ENCODE measurements at places on chromosomes 2 and 18.
A peak's percentile ranks its signal among the peaks of the same experiment; 100 is the strongest.

DNA sequence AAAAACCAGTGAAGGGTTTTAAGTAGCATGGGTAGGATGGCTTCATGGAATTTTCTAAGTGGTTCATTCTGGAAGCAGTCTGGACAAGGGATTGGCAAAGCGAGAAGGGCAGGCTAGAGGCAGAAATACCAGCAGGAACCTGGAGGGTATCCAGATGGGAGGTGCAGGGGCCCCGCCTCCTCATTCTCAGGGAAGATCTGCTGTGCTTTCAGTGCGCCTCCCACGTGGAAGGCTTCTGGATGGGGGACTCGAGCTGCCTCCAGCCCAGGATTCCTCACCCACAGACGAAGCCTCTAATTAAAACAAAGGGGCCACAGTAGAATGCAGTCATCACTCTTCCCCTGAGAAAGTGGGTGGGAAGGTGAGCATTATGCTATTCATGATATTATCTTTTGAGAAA, 79.8 kb downstream of the VSNL1 start:
- no peak for DNase-seq

- DNase-seq: no peak
Measured at GRCh38 chr2:159798376-159798725, 343 bp upstream of the CD302 start.

DNA sequence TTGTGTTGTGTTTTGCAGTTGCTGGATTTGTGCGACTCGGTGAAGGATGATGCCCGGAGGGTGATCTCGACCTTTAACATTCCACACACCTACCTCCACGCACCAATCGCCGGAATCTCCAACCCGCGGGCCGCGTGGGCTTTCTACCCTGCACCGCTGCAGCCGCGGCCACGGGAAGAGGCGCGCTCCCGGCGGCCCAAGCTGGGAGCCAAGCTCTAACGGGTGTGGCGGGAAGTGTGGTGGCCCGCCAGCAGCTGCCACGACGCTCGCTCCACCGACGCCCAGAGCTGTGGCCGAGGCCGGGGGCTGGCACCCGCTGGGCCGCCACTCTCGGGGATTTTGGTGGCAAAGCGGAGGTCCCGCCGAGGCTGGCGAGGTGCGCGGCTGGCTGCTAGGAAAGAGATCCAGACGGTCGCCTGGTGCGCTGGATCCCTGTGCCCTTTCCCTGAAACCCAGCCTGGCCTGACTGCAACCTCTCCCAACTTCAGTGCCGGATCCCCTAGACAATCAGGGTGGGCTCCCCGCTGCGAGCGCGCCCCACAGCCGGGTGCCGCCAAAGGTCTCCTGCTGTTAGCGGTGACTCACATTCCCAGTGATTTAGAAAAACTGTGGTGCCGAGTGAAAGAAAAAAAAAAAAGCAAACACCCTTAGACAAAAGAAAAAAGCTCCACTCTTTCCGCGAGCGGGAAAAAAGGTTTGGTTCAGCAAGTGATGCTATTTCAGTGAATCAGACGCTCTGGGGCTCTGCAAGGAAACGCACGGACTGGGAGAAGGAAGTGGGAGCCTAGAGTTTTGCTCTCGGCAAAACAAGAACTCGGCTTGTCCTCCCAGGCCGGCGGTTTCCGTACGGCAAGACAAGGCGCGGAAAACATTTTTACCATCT, 2.9 kb upstream of the BCL2L11 start:
- no peak for DNase-seq

DNA sequence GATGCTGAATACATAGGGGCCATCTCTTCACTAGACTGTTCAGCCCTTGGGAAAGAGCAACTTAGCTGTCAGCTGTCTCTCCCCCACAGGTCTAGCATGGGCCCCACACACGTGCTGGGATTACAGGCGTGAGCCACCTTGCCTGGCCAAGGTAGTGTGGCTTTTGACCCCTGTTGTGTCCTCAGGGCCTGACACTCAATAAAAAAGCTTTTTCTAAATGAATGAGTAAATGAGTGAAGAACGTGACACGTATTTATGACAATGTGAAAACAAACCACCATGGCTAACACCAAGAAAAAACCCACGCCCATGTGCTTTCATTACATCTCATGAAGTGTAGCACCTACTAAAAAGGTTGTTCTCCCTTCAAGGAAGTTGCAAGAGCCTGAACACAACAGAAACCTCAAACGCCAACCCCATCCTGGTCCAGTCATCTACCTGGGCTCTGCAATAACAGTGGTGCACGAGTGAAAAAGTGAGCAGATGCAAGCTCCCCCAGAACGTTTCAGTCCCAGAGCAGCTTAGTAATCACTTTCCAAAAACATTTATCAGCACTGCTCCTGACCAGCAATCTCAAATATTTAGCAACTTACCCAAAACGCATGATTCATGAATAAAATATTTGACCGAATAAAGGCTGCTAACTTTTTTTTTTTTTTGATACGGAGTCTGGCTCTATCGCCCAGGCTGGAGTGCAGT, 3.4 kb downstream of the WDFY1 start:
- peak; percentile 69 for DNase-seq

DNA sequence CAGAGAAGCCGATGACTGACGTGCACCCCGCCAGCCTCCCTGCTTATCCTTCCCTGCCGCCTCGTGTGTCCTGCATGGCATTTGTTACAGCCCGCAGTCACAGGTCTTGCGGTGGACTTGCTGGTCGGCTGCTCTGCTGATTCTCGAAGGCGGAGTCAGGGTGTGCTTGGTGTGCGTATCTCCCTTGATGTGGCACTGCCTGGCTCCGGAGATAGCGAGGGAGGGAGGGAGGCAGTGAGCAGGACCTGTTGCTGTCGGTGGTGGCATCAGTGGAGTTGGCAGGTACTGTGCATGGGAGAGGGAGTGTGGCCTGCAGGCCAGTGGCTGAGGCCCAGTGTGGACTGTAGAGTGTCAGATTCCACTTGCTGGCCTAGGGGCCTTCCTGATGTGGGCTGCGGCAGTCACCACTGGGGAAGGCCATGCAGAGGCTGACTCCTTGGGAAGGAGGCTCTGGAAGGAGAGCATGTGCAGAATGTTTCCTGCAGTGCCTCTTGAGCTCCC, 198.9 kb downstream of the AGAP1 start:
- DNase-seq: no peak

DNA sequence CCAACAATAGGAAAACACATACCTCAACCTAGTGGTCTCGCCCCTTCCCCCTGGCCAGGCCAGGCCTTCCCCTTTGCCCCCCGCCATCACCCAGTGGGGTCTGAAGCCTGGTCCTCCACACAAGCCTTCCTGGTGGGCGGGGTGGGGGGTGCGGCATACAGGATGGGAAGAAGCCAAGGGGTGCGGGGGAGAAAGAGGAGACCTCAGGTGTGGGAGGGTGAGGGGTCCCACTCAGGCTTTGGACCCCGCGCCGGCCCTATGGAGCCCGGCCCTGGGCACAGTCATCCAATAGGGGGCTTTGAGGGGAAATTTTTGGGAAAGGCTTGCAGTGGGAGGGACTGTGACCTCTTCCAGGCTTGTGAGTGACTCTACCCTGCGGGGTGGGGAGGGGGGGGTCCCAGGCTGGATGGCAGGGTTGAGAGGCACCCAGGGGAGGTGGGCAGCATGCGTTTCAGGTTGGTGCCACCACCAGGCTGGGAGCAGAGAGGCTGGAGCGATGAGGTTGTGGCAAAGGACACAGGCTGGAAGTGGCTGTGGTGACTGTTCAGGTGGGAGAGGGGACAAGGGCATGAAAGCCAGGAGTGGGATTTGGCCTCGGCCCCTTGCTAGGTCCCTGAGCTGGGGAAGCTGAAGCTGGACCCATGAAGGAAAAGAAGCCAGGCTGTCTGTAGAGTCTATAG, 1.3 kb downstream of the SLC66A3 start:
- DNase-seq: no peak

GRCh38 chr2:240818293-240819125, 1.5 kb downstream of the KIF1A start:
- no peak for DNase-seq

- DNase-seq: no peak
Measured at GRCh38 chr2:126781206-126781605, 117.5 kb upstream of the TEX51 start.

GRCh38 chr2:219665926-219666325, 38.5 kb downstream of the SLC4A3 start:
- no peak for DNase-seq

GRCh38 chr2:109344270-109344805, 215.3 kb downstream of the SH3RF3 start:
- DNase-seq: no peak

DNA sequence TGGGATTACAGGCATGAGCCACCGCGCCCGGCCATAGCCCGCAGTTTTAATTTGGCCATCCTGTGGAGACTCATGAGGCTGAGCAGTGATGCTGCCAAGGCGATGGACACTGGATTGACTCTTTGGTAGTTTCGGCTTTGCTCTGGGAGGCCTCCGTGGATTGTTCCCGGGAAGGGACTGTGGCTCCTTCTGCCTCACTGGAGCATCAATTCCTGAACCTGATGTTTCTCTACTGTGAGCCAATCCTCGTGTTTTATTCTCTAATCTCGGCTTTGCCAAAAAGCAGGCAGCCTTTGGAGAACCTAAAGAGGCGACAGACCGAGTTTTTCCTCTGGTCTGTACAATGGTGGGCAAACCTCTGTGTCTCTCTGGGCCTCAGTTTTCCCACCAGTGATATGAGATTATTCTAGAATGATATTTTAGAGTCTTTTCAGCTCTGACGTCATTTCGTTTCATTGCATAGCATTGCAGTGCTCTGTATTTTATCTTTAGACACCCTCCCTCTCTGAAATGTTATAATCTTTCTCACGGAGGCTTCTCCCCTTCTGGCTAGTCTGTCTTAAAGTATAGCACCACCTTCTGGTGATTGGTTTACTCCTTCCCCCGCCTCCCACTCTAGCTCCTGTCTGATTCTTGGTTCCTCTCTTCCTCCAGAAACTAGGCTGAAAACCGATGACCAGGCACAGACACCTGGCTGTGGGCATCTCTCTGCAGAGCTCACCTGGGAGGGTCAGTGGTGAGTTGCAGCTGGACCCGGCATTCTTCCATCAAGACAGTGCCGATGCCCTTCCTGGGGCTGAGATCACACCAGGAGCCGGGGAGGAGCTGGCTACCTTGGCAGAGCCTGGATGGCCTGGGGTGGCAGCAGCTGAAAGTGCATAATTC, 341.3 kb downstream of the MYCN start:
- DNase-seq: no peak

GRCh38 chr2:177449159-177449558, 56.6 kb downstream of the AGPS start:
- DNase-seq: no peak

DNA sequence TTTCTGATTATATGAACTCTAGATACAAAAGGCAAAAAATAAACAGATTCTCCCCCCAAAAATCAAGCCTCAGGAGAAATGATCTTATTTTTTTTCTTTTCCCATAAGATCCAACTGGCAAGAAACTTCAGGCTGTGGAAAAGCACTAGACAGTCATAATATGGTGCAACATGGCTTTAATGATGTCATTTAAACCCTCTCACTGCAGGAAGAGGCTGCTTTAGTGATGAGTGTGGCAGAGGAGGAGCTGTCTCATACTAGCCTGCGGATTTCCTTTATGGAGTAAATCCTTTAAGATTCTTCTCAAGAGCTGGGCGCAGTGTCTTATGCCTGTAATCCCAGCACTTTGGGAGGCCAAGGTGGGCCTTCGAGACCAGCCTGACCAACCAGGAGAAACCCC, 83.3 kb upstream of the CD28 start:
- no peak for DNase-seq

- DNase-seq: no peak
Measured at GRCh38 chr2:75327334-75327733, 128.0 kb upstream of the TACR1 start.

DNA sequence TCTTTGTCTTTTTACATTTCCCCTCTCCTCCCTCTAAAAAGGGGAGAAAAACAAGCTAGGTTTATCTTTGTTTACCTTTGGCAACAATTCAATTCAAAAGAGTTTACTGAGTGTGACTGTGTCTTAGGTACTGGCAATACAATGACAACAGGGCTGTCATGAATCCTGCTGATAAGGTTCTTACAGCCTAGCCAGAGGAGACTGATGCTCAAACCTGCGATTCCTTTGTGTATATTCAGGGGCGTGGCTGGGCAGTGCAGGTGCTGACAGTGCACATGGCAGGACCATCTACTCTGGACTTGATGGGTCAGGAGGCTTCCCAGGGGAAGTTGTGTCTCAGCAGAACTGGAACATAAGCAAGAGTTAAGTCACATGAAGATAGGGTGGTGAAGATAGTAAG, 23.2 kb upstream of the TTN start:
- no peak for DNase-seq

- DNase-seq: no peak
Measured at GRCh38 chr2:237244976-237245646, 159.4 kb downstream of the COPS8 start.

DNA sequence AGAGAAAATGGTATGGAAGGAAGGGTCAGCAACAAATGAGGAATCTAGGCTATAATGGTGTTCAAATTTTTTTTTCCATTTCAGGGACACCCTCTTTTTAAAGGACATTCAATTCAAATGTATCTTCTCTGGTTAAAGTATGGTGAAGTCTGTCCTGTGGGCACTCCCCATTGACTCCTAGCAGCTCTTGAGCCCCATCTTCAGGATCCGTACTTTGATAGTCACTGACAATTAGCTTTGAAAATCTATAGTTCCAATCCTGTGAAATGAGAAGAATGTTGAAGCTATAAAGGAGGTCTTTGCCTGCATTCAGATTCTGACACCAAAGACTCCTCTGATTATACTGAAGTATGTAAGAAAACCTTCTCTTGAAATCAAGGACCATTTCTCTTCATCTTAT, 43.3 kb downstream of the KCNH7 start:
- no peak for DNase-seq

DNA sequence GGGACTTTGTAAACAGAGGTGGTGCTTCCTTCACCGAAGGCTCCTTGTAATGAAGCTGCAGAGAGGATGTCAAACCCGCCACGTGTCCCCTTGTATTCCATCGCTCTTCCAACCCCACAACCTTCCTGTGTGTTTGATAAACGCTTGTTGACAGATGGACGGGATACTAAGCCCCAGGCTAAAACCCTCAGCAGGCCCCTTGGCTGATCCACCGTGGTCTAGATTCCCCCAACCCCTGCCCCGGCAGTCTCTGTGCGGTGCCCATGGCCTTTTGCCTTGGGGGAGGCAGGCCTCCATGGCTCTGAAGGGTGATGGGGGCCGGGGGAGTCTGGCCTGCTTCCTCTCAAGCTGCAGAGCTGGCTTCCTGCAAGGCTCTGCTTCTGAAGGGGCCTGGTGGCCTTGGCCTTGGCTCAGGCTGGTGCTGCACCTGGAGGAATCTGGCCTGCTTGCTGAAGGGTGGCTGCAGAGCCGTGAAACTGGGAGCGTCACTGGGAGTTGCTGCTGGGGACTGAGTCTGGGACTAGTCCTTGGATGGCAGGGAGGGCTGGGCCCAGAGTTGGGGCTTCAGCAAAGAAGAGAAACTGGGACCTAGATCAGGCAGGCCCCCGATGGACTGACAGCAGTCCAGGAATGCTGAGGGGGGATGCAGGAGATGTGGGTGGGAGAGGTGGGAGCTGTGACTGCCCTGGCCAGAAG, 9.6 kb upstream of the NTSR2 start:
- no peak for DNase-seq

GRCh38 chr2:218569661-218570500, 1.2 kb downstream of the CNOT9 start:
- DNase-seq: no peak

GRCh38 chr2:187710791-187711521, 156.7 kb upstream of the TFPI start:
- no peak for DNase-seq

- no peak for DNase-seq
Measured at GRCh38 chr2:133945089-133945488, 308.8 kb upstream of the MGAT5 start.

All from GM12864 (cell line).